ENCODE measurements at places on chromosomes 13 and 19.

- DNase-seq = no peak
These were observed 4.4 kb downstream of the FUZ start for GRCh38 chr19:49808711-49809159.

DNA sequence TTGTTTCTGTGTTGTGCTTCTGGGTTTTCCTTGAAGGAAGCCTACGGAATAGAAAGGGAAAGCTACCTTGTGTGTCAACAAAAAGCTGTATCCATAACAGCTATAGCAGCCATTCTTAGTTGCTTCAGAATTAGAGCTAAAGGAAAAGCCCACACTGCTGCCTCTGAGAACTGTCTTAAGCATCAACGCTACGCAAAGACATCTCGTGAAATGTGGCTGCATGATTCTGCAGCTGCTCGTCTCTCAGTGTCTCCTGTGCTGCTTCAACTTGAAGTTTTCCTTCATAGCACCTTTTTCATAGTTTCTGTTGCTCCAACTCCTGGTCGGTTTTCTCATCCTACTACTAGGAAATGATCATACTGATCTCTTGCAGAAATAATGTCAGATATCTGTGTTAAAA is 140.9 kb upstream of the MAB21L1 start:
- no peak for DNase-seq

GRCh38 chr13:105058517-105058916 is 1476.9 kb downstream of the EFNB2 start:
- DNase-seq = no peak

DNA sequence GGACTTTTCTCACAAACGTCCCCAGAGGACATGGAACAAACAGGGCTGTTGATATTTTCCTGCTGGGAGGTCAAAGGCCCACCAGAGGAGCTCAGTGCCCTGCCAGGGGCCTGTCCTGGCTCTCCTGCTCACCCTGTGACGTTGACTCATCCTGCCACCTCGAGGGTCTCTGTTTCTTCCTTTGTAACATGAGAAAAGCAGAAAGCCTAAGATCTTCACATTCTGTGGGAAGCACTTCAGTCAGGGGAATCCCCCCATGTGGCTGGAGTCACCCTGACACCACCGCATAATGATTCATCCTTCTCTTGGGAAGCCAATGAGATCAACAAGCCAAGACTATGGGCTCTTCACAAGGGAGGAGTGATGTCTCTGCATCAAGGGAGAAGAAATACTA is 147.9 kb downstream of the KATNAL1 start:
- DNase-seq = no peak

- DNase-seq = no peak
These were observed 51.2 kb downstream of the COLGALT1 start for GRCh38 chr19:17606590-17607185.

- DNase-seq = no peak
These were observed 10.7 kb downstream of the PTGIR start for GRCh38 chr19:46614114-46614722.

GRCh38 chr13:75521956-75522355 is 15.7 kb downstream of the COMMD6 start:
- DNase-seq = no peak

DNA sequence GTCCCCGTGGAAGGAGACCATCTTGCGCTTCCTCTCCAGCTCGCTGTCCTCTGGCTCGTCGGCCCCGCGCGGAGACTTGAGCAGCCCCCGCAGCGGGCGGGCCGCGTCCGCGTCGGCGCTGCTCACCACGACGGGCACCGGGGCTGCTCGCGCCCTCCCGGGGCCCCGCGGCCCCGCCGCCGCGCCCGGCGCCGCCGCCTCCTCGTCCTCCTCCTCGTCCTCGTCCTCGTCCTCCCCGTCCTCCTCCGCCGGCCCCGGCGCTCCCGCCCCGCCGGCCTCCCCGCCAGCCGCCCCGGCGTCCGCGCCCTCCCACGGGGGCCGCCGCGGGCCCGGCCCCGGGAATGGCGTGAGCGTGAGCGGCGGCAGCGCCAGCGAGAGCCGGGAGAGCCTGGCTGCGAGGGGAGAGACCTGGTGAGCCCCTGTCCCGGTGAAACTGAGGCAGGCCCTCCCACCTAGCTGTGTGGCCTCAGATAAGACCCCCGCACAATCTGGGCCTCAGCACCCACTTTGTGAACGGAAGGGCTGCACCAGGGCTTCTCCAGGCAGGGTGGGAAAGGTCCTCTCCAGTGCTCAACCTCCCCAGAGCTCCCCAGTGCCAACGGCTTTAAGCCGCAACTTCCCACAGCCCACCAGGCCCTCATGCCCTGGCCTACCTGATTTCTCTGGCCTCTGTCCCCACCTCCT is 17.8 kb downstream of the LMTK3 start:
- no peak for DNase-seq

GRCh38 chr19:55232986-55233385 is 4.4 kb upstream of the TMEM86B start:
- no peak for DNase-seq

- no peak for DNase-seq
These were observed at the start of gene CEBPA for GRCh38 chr19:33302175-33302973. Gene CEBPA, minus strand, starts transcription at chr19:33302534. Its CDS starts 120 bp downstream, at chr19:33302414.

- no peak for DNase-seq
These were observed 4.9 kb downstream of the AP2A1 start for GRCh38 chr19:49771674-49772139.

- DNase-seq = no peak
These were observed 335.3 kb upstream of the ZNF507 start for GRCh38 chr19:32010071-32010470.

DNA sequence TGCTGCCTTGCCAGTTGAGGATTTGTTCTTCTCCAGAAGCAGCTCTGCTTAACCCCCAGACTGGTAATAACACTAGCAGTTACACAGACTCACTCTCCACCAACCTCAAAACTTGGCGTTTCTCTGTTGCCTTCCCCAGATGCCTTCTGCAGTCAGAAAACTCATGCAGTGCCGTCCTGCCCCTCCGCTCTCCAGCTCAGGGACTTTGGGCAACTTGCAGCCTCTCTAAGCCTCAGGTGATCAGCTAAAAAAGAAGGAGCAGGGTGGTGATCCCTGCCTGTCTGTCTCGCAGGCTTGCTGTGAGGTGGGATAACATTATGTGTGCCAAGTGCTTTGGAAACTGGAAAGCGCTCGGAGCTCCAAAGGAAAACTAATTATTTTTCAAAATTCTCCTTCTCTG is 391.6 kb downstream of the HS6ST3 start:
- no peak for DNase-seq

- DNase-seq = no peak
These were observed 12.5 kb downstream of the IZUMO4 start for GRCh38 chr19:2109046-2109864.

- DNase-seq = no peak
These were observed 97.1 kb downstream of the HSPH1 start for GRCh38 chr13:31064636-31065035.

DNA sequence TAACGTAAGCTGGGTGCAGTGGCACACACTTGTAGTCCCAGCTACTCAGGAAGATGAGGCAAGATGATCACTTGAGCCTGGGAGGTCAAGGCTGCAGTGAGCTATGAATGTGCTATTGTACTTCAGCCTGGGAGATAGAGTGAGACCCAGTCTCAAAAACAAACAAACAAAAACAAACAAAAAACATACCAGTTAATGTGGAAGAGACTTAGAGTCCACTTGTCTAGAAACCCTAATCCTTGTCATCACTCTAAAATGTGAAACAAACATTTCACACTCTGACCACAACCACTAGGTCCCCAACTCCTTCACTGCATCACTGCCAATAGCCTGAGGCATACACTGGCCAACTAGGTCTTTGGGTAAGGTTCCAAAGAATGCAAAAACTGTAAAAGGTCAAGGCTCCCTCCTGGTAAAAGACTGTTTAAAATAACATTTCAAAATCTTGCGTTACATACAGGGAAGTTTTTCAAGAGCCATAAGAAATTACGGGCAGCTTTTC is 28.6 kb upstream of the CYP2B6 start:
- DNase-seq = no peak

DNA sequence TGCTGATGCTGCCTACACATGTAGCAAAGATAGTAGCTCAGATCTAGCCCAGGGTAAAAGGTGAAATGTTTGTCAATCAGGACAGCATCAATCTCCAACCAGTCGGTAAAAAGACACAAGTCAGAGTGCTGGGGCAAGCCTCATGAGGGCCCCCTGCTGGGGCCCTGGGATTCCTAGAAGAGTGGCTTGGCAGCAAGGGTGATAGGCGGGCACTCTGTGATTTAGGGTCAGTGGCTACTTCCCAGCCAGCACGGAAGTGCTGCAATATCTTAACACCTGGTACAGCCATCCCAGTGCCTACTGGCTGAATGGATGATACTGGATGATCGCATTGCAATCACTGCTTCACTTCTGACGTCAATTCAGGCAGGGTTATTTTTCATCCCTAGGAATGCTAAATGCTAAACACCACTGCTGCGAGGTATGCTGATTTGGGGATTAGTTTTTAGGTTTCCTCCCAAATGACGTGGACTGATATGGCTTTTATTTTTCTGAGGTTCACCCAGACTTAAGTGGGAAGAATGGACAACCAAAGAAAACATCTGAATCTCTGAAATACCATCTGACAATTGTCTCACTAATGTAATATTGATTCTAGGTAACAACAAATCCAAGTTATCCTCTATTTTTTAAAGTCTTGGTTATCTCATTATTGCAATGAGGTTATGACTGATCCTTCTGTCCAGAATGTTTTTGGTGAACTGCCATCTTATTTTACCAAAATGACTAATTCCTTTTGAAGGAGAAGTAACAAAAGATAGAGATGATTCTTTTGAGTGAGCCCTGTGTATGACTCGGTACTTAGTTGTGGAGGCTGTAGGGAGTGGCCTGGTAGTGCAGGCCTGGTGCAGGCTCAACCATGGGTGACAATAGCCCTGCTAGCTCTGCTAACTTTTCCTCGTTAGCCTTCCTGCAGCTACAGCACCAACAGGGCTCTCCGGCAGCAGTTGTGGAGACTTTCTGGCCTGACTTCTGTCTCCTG is 432.5 kb downstream of the FGF9 start:
- no peak for DNase-seq

- DNase-seq = no peak
These were observed 641 bp upstream of the SOX21 start for GRCh38 chr13:94712812-94713560.

GRCh38 chr19:55146078-55146704 is 2.8 kb downstream of the TNNT1 start:
- DNase-seq = no peak

- DNase-seq = no peak
These were observed 34.1 kb downstream of the TMEM255B start for GRCh38 chr13:113792886-113793717.
